ENCODE measurements at places on chromosomes 16 and 17. TPM values are rescaled to one million over a fixed set of nuclear protein-coding genes. Genes with fewer than 3 reads are reported as not detected.

- DNase-seq, result no peak
Measured at GRCh38 chr17:29665481-29665810, 42.7 kb upstream of the CORO6 start.

DNA sequence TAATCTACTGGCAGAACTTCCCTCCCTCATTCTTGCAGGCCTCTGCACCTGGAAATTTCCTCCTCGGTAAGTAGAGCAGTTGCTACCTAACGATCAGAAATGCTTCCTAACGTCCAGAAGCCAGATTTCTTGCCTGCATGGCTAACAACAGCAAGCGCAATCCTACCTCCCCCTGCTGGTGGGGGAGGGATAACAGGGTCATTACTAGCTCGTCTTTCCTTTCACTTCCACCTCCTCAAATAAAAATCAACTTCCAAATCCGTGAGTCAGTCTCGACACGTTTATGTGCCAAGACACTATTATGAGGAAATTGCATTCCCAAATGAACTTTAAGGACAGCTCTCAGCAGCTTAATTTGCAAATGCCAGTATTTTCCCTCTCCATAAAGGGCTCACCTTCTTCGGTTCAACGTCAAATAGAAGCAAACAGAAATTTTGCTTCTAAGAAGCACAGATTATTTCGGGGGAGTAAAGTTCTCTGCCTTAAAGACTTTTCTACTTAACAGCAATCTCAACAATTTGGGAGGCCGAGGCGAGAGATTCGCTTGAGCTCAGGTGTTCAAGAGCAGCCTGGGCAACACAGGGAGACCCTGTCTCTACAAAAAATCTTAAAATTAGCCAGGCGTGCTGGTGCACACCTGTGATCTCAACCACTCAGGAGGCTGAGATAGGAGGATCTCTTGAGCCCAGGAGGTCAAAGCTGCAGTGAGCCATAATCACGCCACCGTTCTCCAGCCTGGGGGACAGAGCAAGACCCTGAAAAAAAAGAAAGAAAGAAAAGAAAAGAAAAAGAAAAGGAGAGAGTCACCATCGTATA lies 188.6 kb upstream of the PSMD7 start:
- DNase-seq, result peak; percentile 57

Gene SSTR5
- not detected for total RNA-seq

Gene MNT
- 10.1 TPM for total RNA-seq

GRCh38 chr16:14109077-14109775 lies 38.1 kb downstream of the MRTFB start:
- no peak for DNase-seq

Gene SPATA22
- total RNA-seq, result not detected

GRCh38 chr17:57870283-57870635 lies 20.4 kb upstream of the MRPS23 start:
- no peak for DNase-seq

DNA sequence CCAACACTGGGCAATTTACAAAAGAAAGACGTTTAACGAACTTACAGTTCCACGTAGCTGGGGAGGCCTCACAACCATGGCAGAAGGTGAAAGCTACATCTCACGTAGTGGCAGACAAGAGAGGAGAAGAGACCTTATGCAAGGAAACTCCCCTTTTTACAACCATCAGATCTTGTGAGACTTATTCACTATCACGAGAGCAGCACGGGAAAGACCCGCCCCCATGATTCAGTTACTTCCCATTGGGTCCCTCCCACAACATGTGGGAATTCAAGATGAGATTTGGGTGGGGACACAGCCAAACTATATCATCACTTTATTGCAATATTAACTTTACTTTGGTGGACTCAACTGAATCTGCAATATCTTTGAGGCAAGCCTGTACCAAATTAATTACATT lies 11.9 kb upstream of the ENGASE start:
- DNase-seq, result no peak

DNA sequence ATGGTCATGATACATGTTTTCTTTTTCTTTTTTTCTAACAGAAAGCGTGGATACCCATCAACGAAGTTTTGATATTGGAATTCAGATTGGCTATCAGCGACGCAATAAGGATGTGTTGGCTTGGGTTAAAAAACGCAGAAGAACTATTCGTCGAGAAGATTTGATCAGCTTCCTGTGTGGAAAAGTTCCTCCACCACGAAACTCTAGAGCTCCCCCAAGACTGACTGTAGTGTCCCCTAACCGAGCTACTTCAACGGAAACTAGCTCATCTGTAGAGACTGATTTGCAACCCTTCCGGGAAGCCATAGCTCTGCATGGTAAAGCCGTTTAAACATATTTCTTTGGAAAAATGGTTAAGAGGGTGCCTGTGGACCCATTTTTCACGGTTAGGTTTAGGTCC lies 11.5 kb downstream of the HAPSTR1 start:
- DNase-seq, result no peak

GRCh38 chr17:78380370-78380769 lies 1.9 kb downstream of the PGS1 start:
- DNase-seq, result no peak

- no peak for DNase-seq
Measured at GRCh38 chr17:77516902-77517301, 376.1 kb downstream of the SEC14L1 start.

- peak; percentile 60 for DNase-seq
Measured at GRCh38 chr17:55641676-55642081, 81.0 kb downstream of the TMEM100 start.

GRCh38 chr17:278055-278675 lies 74.4 kb downstream of the RPH3AL start:
- no peak for DNase-seq

- no peak for DNase-seq
Measured at GRCh38 chr17:49698005-49698404, 9.8 kb downstream of the SLC35B1 start.

Gene LITAFD
- 0.10 TPM for total RNA-seq

- no peak for DNase-seq
Measured at GRCh38 chr17:69412251-69412671, 2.2 kb upstream of the MAP2K6 start.

Gene SULT1A3
- total RNA-seq, result 4.4 TPM

DNA sequence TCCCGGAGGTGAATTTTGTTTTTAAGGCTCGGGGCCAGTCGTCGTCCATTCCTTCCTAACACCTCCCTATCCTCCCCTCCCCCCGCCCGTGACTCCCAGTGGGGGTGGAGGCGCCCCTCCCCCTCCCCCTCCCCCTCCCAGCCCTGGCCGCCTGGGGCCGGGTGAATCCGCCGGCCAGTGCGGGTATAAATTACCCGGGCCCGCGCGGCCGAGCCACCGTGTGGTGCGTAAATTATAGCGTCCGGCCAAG lies 2.0 kb upstream of the GSE1 start:
- peak; percentile 9 for DNase-seq

Gene KRTAP2-4
- not detected for total RNA-seq

DNA sequence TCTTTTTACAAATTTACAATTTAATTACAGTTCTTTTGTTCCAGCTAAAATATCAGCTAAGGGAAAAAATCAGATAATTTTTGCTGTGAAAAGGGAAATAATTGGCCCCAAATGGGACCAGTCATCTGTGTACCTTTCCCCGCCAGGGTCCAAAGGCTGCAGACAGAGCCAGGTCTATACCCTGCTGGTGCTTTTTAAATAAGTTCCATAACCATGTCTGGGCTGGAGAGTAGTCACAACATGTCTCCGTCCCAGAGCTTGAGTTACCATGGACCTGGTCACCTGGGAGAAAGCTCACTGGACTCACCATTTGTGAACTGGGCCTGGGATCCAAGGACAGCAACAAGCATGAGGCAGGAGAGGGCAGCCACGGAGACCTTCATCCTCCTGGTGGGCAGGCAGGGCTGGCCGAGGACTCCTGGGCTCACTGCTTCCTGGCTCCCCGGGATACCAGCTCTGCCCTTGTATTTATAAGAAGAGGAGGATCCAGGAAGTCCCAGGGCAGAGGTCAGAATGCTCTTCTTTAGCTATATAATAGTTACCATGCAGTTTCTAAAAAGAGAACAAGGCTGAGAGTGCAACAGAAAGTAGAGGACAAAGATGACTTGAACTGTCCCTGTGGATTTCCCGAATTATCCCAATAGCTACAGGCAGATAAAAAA lies at the start of gene CCL15:
Gene CCL15, minus strand, starts transcription at position 444 of the 662 bp plus-strand sequence. Its CDS starts 61 bp downstream, at position 383.
- DNase-seq, result no peak

GRCh38 chr16:81937305-81938038 lies 73.8 kb downstream of the SDR42E1 start:
- DNase-seq, result no peak

Gene RAMP2
- total RNA-seq, result 0.74 TPM

- DNase-seq, result no peak
Measured at GRCh38 chr17:81990836-81991683, 13.6 kb downstream of the ASPSCR1 start.

Gene FADS6
- total RNA-seq, result not detected

GRCh38 chr16:61829631-61830030 lies 206.6 kb downstream of the CDH8 start:
- DNase-seq, result no peak

GRCh38 chr17:15171167-15172047 lies 93.7 kb downstream of the PMP22 start:
- DNase-seq, result peak; percentile 62

DNA sequence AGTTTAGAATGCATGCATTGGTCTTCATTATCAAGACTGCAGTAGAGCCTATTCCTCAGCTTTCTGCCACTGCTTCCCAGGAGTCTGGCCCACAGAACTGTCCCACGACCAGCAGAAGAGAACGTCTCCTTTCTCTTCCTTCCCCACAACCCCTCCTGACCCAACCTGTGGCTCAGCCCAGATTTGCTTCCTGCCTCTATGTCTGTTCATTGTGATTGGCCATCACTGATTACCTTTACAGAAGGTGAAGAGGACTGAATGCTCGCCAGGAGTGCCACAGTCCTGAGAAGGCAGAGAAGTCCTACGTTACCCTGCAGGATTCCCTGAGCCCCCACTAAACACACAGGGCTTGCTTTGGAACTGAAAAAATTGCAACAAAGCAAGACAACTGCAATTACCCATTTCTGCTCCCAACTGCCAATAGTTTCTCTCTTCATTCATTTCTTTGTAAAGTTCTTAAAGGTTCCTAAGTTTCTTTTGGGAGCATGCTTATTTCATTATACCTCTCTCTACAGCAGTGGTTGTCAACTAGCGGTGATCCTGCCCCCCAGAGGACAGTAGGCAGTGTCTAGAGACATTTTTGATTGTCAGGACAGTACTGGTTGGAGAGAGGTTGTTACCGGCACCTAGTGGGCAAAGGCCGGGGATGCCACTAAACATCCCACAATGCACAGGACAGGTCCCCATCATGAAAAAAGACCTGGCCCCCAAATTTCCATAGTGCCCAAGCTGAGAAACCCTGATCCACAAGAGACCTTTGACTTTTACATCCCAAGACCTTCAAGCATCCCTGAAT lies 4.5 kb upstream of the NAT9 start:
- DNase-seq, result peak; percentile 52

DNA sequence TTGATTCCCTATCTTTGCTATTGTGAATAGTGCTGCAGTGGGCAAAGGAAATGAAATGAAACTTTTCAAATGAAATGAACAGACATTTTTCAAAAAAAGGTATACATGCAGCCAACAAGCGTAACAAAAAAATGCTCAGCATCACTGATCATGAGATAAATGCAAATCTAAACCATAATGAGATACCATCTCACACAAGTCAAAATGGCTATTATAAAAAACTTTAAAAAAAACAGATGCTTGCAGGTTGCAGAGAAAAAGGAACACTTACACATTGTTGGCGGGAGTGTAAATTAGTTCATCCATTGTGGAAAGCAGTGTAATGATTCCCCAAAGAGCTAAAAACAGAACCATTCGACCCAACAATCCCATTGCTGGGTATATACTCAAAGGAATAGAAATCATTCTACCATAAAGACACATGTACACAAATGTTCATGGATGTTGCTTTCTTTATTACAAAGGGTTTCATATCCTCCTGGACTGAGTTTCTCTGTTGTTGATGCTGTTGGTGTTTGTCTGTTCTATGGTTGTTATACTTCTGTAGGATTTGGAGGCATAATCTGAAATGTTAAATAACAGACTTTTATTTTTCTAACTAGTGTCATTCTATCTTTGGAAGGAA lies 99.3 kb upstream of the SOX9 start:
- DNase-seq, result no peak

Gene CNTNAP4
- 0.12 TPM for total RNA-seq

GRCh38 chr17:46026166-46027047 lies 27.4 kb downstream of the STH start:
- no peak for DNase-seq

Gene SEC14L1
- total RNA-seq, result 18.8 TPM

Measured in NCI-H460 (cell line).